ENCODE measurements at places on chromosomes 7 and 10.

DNA sequence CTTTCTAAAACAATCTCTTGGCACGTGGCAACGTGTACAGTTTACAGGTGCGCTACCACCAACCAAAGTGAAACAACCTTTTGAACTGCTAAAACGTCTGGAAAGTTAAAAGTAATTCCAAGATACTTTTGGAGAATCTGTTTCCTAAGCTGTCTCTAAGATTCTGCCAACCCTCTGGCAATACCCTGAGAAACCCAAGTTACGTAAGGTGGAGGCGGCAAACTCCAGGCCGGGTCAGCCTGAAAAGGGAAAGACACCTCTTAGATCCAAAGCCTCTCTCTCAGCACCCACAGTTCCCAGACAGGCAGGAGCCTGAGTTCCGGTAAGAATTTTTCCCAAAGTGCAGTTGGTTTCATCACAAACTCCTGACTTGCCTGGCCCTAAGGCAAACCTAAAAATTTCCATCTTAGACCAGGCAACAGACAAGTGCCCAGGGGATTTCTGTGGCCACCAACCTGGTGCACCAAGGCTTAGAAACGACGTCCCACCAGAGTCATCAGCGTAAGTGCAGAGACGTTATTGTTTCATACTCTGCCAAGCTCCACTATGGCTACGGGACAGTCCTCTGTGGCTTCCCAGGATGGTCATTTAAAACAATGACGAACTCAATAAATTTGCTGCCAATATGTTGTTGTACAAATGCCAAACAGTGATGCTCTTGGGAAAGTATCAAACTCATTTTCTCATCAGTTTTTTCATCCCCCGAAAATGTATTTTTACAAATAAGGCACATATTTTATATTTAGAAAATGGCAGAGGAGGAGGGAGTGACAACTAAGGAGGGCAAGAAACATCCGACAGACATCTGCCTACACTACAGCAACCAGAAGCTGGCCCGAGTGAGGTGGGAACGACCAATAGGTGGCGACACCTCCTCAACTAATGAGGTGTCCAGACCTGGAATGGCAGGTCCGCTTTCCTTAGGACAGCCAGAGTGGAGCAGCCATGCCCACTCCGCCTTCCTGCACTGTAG, 205.8 kb upstream of the FRMD4A start:
- DNase-seq: no peak

DNA sequence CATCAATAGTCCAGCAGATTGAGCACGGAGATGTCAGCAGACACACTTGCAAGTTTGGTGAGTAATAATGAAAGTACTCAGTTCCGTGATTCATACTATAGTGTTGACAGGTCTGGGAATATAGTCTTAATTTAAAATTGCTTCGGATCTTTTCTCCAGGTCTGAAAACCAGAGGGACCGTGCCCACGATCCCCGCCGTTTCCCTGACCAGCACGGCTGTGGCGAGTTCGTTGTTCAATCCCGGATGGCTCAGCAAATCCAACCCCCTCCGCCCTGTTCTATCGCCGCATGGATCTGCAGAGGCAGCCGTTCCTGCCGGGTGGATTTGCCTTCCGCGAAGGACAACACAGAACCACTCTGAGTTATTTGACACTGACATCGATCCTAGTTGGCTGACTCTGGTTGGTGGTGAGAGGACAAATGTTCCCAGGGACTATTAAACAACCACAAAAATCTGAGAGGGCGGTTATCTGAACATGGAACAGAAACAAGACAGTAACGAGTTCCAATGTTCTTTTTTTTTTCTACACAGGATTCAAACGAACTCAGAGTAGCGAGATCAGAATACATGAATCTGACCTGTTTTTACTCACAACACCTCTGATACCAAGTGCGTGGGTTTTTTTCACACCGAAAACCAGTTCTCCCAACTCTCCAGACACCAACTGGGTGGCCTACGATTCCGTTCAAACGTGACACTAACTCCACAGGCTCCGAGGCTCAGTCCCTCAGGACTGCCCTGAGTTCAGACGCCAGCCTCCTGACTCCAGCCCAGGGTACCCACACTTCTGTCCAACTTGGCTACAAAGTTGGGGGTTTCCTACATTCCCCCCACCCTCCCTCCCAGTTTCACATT, 52.7 kb downstream of the RBM17 start:
- no peak for DNase-seq

- no peak for DNase-seq
These were observed 66.4 kb downstream of the MYOF start for GRCh38 chr10:93415693-93416092.

- DNase-seq: no peak
These were observed 130.4 kb upstream of the GHITM start for GRCh38 chr10:84008878-84009277.

GRCh38 chr10:1686491-1686749, 50.9 kb downstream of the ADARB2 start:
- no peak for DNase-seq

- DNase-seq: no peak
These were observed 25.8 kb upstream of the FAM13C start for GRCh38 chr10:59387951-59388670.

DNA sequence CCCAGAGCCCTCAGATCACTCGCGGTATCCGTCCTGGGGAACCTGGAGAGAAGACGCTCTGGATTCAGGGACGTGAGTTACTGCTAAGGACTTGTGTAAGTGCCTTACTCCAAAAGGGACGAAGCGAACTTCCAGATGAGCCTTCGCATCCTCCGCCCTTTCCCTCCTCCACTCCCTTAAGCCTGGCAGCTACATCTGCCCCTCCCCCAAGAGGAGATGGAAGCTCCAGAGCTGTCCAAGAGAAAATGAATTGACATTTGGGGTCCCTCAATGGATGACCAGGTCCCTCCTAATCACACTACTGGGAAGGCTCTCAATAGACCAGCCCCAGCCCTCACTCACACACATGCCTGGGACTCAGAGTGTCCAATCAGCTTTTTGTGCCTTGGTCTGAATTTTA, 31.3 kb upstream of the GDF10 start:
- no peak for DNase-seq

DNA sequence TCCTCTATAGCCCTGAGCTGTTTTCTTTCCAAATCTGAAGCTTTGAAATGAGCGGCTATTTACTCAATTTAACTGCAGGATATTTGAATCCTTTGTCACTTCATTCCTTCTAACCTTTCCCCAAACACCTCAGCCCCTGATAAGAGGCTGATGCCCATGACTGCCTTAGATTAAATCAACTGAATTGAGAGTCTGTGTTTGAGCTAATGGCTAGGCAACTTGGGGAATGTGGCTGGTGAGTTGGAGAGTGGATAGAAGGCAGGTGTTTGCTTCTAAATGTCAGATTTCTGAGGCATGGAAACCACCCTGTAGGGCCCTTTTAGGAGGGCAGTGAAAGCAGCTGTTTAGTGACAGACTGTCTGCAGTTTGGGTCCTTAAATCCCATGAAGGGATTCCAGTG, 759.9 kb downstream of the LRMDA start:
- no peak for DNase-seq

- DNase-seq: no peak
These were observed 312.6 kb downstream of the PTPRN2 start for GRCh38 chr7:158274996-158275395.

DNA sequence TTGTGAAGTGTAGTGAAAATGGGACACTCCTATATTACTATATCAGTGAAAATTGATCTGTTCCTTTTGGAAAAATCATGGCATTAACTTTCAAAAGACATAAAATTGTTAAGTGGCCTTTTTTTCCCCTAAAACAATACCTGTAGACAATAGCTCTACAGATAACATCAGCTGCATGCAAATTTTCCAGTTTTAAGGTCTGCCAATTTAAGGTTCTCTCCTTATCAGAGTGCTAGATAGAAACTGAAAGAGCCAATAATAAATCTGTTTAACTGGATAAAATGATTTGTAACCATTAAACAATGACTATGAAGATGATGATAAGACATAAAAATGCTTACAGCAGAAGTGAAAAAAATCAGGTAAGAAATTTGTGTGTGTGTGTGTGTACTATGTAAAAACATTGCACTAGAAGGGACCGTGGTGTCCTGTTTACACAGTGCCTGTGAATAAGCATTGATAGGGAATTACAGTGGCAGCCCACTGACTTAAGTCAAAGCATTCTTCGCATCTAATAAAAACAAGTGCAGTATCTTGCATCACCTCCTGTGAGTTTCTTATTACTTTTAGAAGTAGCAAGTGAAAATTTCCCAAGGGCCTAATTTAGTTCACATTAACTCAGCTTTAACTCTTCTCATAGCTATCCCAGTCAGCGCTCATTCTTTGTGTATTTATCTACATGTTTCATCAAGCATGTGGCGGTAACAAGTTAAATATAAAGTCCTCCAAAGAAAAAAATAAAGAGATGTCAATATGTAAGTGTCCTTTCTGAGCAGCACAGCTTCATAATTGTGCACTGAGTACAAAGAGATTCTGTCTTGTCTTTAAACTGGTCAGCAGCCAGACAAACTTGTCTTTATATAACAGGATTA, 261.9 kb downstream of the ARL4A start:
- no peak for DNase-seq

- no peak for DNase-seq
These were observed 225.2 kb upstream of the PRSS58 start for GRCh38 chr7:142482891-142483658.

DNA sequence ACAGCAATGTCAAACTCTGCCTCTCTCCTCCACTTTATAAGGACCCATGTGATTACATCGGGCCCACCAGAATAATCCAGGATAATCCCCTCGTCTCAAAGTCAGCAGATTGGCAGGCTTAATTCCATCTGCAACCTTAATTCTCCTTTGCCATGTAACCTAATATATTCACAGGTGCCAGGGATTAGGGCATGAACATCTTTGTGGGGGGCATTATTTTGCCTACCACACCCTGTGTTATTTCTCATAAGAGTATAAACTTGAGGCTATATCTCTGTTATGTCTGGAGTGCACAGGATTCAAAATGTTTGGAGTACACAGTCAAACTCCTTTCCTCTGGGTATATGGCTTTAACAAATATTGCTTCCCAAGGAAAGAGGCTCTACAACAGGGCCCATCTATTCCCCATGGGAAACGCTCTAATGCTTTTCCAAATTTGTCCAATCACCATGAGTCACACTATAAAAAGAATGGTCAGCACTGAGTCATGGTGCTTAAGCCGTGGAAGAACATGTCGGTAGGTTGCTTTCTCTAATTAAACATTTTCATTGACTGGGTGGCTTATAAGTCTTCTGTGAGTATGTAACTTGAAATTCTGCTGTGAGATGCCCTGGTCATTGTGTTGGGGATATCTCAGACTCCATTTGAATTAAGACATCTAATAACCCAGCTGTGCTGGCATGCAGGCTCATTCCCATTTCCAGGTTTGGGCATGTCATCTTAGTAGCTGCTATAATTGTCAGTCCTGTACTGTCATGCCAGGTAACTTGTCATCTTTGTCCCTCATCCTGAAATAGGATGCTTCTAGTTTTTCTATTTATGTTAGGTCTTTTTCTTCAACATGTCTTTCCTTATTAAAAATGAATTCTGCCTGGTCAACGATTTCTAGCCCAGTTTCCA, 11.5 kb upstream of the AKR1B10 start:
- no peak for DNase-seq

- no peak for DNase-seq
These were observed 831 bp downstream of the CCDC7 start for GRCh38 chr10:32446536-32447406.

DNA sequence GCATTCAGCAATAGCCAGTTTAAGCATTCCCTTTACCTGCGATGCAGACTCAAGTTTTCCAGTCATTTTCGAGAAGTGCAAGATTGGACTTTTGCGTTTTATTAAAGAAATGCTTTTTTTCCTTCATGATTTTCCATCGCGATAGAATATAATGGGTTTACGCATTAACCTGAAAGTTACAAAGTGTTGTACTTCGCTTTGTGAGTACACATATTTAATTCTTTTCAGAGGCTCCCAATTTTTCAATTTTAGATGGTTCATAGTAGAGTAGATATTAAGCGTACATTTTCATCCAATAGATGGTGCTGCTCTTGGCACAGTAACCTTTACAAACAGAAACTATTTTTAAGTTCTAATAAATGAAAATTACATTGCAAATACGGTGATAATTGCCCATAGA, 1.3 kb downstream of the PTPRZ1 start:
- DNase-seq: no peak

- DNase-seq: no peak
These were observed 18.5 kb downstream of the ARMC10 start for GRCh38 chr7:103093429-103093828.

- DNase-seq: no peak
These were observed 11.0 kb downstream of the FLNC start for GRCh38 chr7:128841171-128841690.

DNA sequence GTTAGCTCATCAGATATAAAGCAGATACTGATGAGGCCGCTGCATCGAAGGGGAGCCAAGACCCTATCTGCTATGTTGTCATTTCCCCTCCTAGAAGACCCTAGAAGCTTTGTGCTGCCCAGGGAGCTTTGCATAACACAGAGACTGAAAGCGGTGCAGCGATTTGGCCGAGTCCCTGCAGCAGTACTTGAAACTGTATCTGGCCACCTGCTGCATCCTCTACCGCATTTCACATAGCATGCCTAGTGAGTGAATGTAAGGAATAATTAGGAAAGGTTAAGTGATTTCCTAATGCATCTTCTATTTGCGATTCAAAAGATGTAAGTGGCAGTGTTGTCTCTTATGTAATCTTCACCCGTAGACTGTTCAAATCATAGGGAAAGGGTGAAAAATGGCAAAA, 106.7 kb downstream of the LRMDA start:
- no peak for DNase-seq

- DNase-seq: no peak
These were observed 1.1 kb upstream of the ITGB8 start for GRCh38 chr7:20329389-20330238.

- DNase-seq: no peak
These were observed 54.1 kb downstream of the MTERF1 start for GRCh38 chr7:91826377-91826776.

DNA sequence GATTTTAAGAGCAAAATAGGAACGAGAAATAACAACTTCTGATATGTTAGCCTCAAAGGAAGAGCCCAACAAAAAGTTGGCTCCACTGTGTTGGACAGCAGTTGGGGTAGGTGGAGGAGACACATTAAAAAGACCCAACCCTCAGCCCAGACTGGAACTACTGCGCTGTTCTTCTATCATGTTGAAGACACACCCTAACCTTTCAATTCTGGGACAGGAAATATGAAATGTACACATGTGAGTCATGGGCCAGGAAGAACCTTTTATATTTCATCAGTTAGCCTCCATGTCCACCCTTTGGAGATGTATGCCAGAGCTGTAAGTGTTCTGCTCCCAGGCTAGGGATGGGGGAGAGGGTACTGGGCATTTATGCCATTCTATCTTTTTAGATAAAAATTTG, 22.1 kb downstream of the CLDN12 start:
- no peak for DNase-seq

GRCh38 chr10:110163192-110163773, 44.1 kb upstream of the MXI1 start:
- DNase-seq: no peak

GRCh38 chr7:127107601-127108007, 145.1 kb downstream of the GRM8 start:
- DNase-seq: no peak
